SK-N-SH treated with all-trans-retinoic acid at 6 μM for 48 hours (cell line): ENCODE measurements at places on chromosomes 2 and 18.

DNA sequence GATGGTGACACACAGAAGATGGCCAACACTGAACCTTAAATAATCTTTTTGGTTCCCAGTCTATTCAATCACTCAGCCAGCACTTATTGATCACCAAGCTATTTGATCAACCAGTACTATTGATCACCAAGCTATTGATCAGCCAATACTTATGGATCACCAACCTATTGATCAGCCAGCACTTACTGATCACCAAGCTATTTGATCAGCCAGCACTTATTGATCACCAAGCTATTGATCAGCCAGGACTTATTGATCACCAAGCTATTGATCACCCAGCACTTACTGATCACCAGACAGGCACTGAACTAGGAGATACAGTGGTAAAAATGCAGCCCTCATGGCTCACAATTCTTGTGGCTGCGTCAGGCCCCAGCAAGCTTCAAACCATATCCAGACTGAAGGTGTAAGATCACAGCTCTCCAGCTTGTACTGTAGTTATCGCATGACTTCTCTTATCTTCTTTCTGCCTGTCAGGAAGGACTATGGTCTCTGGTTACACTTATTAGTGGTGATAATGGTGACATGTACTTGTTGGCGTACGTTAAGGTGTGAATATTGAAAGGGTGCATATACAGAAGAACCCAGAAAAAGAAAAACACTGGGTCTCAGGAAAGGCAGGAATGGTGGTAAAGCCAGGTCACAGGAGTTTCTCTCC is 18.4 kb upstream of the B3GNT2 start:
- ATAC-seq = no peak

GRCh38 chr18:56508370-56509036 is 129.9 kb downstream of the TXNL1 start:
- no peak for ATAC-seq

- ATAC-seq = no peak
Measured at GRCh38 chr18:7848054-7848412, 280.9 kb downstream of the PTPRM start.

DNA sequence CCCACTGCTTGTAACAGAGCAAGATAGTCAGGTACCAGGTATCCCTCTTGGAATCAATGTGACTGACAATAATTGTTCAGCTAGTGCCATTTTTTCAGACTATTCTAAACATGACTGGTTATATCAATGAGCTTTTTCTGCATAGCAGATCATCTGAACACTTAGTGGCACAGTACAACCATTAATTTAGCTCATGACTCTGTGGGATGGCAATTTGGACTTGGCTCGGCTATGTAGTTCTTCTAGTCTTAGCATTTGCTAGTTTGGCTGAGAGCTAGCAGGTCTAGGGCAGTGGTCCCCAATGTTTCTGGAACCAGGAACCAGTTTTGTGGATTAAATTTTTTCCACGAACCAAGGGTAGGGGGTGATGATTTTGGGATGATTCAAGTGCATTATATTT is 1421.4 kb upstream of the NXPH2 start:
- no peak for ATAC-seq

- ATAC-seq = no peak
Measured at GRCh38 chr2:79087785-79088364, at the start of gene REG1B. TSS of gene REG1B (minus strand) at chr2:79087993. CDS start at chr2:79087612, 381 bp downstream.

GRCh38 chr18:2150566-2150965 is 420.7 kb downstream of the METTL4 start:
- ATAC-seq = no peak
